ENCODE measurements at places on chromosomes 4 and X.

DNA sequence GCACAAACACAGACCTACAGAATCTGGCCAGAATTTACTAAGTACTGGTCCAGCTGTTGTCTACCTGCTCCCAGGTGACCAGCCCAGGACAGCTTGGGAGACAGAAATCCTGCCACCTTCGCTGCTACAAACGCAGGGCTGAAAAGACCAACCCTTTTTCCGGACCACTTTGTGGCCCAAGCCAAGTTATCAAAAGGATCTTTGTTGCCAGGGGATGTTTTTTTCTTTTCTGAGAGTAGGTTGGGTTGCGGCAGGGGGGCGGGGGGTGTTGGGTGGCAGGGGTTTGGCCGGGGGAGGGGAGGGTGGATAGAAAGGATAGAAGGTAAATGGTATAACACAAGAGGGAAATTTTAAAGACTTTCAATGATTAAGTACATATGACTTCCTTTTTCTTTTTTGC lies 63.4 kb downstream of the STOX2 start:
- no peak for DNase-seq

- DNase-seq = no peak
Measured at GRCh38 chrX:20620306-20620705, 353.6 kb upstream of the RPS6KA3 start.

DNA sequence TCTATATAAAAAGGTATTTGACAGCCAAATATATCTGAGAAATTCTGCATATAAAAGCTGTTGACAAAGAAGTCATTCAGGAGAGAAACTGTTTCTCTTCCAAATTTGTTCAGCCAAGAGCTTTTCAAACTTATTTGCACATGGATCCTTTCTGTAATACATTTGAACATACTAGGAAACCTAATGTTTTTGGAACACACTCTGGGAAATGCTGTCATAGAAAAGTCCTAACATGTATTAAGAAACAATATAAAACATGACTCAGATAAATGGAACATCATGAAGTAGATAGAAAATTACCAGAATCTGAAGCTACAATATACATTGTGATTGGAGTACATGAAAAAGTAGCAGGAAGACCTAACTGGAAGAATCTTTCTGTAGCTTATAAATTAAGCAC lies 781.5 kb upstream of the EPHA5 start:
- DNase-seq = no peak

DNA sequence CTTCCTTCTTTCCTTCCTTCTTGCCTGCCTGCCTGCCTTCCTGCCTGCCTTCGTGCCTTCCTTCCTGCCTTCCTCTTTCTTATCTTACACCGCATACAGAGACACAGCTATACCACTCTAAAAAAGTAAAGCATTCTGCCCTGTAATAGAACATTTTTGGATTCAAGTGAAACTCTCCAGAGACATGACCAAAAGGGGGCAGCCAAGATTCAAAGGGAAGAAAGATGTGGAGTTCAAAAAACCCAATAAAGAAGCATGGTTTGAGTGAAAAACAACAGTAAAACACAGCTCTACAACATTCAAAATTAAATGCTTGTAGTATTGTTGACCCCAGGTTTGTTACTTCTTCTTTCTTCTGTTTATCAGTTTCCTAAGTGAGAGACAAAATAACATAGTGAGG lies 914.9 kb upstream of the PCDH7 start:
- no peak for DNase-seq

GRCh38 chrX:39869846-39870601 lies 227.7 kb downstream of the BCOR start:
- no peak for DNase-seq

GRCh38 chrX:132743086-132743485 lies 215.3 kb downstream of the HS6ST2 start:
- no peak for DNase-seq

DNA sequence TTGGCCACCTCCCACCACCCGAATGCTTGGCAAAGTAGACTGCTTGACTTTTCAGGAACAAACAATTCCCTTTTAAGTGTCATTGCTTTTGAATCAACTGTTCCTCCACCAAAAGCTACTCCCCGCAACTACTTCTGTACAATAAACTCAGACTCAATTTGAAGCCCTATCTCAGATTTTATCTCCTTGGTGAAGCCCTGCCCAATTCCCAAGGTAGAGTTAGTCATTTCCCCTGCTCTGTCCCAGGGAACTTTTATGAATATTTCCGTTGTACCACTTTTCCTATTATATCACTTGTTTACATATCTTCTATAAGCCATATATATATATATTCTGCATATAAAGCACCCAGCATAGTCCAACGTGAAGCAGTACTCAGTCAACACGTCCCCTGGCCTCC lies 102.8 kb downstream of the C4orf51 start:
- no peak for DNase-seq

GRCh38 chr4:21921526-21922180 lies 26.9 kb downstream of the KCNIP4 start:
- DNase-seq = no peak

DNA sequence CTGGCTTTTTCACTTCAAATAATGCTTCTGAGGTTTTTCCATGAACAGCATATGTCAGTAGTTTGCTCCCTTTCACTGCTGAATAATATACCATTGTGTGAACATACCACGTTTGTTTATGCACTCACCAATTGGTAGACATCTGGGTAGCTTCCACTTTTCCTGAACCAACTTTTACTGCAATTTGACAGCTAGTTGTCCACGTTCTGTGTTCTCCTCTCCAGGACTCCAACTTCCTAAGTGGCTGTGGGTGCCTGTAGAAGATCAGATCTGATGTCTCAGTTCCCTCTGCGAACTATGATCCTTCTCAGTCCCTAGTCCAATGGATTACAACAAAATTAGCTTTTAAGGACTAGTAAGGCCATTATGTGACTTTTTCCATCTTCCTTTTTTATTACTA lies 64.7 kb upstream of the PTCHD1 start:
- no peak for DNase-seq

DNA sequence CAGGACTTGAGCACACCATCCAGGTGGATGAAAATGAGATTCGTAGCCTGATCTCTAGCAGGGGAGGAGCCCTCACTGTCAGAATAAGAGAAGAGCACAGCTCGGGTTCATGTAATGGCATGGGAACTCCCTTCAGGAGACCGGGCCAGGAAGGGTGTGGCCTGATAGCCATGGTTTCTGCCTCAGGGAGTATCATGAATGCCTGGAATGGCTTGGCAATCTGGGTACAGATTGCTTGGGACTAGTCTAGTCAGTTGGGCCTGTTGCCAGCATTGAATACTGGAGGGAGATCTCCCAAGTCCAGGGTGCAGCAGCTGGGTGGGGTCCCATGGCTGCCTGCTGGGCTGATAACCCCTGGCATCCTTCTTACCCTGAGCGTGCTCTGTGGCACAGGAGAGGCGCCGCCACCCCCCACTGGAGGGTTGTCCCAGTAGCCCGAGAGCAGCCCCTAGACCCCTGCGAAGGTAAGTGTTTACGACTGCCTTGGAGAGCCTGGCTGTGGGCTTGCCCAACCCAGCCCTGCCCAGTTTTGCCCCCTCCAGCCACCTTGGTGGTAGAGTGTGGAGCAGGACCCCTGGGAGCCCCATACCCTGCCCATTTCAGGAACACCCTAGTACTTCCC lies 298.8 kb downstream of the TEX13A start:
- no peak for DNase-seq

DNA sequence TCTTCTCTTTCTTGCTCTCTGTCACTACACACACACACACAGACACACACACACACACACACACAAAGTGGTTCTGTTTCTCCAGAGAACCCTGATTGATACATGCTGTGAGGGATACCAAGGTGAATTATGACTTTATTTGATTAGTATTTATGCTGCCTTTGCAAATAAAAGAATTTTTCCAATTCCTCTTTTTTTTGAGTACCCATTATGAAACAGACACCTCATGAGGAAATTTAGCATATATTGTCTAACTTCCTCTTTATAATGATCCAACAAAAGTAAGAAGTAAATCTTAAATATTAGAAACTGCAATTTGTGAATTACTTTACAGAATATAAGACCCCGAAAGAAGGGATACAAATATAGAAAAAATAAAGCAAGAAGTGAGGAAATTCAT lies 14.3 kb upstream of the RAB28 start:
- no peak for DNase-seq

GRCh38 chr4:167428156-167428555 lies 193.9 kb upstream of the SPOCK3 start:
- no peak for DNase-seq

DNA sequence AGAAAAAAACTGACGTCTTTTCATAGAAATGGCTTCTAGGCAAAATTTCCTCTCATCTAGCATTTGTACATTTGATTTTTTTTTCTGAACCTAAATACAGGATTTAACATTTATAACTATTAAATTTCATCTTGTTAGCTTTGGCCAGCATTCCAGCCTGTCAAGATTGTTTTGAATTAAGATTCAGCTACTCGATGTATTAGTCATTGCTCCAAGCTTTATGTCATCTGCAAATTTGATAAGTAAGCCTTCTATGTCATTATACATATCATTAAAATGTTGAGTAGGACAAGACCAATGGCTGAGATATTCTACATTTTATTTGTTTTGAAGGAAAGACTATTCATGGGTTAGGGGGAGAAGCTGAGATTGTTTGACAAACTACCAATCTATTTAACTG lies 46.7 kb downstream of the DDX53 start:
- DNase-seq = no peak

DNA sequence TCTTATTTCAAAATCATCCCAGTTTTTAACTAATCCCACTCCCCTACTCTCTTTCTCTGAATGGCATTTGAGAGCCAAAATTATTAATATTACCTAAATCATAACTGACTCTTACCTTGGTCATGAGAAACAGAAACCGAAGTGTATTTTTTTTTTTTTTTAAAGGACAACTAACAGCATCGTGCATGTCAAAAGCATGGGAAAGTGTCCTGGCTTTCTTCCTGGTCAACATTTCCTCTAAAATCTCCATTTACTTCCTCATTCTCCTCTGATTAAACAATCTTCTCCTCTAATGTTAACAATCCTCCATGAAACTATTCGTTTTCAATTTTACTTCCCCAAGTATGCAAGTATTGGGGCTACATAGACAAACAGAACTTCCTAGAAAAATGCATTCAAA lies 2.1 kb upstream of the STS start:
- no peak for DNase-seq

GRCh38 chrX:23980011-23980441 lies 47.0 kb downstream of the KLHL15 start:
- DNase-seq = no peak

GRCh38 chrX:1306909-1307625 lies 29.5 kb upstream of the IL3RA start:
- no peak for DNase-seq

DNA sequence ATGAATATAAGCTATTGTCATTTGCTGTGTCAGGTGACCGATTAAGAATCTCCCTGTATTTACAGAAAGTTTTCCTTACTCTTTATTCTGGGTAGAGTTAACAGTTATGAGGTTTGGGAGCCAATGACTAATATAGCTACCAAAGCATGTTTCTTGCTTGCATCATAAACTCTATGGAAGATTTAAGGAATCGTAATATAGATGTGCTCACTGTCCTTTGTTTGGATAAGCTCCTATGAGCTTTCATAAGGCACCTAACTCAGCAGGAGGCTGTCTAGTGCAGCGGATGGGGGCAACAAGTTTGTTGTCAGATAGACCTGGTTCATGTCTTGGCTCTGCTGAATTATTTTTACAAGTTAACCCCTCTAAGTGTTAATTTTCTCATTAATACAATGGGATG lies 75.0 kb upstream of the PAQR3 start:
- DNase-seq = no peak

DNA sequence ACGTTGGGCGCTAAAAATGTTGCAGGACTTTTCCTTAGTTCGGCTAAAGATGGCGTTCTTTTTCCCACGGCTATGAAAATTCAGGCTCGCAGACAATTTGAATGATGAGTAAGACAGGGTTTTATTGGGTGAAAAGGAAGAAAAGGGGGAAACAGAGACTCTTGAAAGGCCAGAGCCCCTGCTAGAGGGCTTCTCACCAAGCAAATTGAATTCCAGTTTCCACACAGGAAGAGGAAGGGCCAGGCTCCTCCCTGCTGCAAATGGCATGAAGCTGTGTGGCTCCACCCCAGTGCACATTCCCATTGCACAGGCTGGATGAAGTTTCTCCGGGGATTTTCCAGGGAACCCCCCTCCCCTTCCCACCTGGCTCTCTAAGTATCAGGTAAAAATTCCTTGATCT lies 210.9 kb downstream of the KLHL4 start:
- no peak for DNase-seq

GRCh38 chr4:123505095-123506010 lies 108.8 kb downstream of the SPRY1 start:
- DNase-seq = no peak

- no peak for DNase-seq
Measured at GRCh38 chrX:129561453-129561852, 21.4 kb downstream of the OCRL start.

GRCh38 chr4:3267576-3268394 lies 18.8 kb downstream of the MSANTD1 start:
- DNase-seq = no peak

GRCh38 chrX:99777912-99778311 lies 632.2 kb downstream of the PCDH19 start:
- DNase-seq = no peak

All from cerebellar nuclear complex (tissue), 1 donor.